DMS 273 treated with DMSO at 0.1 percent for 48 hours (cell line): ENCODE measurements at places on chromosomes 6 and 20.
A peak's percentile ranks its signal among the peaks of the same experiment; 100 is the strongest.

- DNase-seq, result no peak
Observed at GRCh38 chr20:8161264-8162071, 29.4 kb downstream of the PLCB1 start.

- peak; percentile 16 for DNase-seq
Observed at GRCh38 chr6:157215717-157216116, 107.6 kb downstream of the TMEM242 start.

- DNase-seq, result no peak
Observed at GRCh38 chr20:37526238-37526838, 1.3 kb downstream of the BLCAP start.

DNA sequence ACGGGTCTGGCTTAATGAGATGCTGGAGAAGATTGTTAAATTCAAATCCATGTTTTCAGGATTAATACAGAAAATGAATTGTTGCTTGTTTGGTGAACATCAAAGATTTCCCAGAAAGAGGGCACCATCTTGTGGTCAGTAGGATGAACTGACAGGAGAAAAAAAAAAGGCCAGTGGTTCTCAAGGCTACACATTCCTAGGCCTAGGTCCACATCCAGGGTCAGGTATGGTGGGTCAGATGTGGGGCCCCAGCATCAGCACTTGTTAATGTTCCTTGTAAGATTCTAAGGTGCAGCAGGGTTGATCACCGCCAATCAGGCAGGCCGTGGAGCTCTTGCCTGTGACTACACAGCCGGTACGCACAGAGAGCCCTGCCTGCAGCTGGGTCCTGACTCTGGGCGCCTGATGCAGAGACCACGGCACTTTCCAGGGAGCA is 34.0 kb upstream of the FOXO3 start:
- DNase-seq, result no peak

DNA sequence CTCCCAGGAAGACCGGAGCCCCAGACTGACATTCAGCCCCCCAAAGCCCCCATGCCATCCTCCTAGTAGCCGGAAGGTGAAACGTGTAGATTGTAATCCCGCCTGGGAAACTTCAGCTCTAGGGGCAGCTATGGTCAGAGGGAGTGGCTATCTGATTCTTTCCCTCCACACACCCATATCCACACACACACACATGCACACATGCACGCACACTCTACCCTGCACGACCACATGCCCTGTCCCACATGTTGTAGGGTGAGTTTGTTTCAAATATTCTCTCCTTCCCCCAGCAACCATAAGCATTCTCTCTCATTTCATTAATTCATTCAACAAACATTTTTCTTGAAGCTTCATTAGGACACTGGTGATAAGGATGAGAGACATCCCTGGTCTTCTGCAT is 42.2 kb downstream of the MAFB start:
- DNase-seq, result no peak
